ENCODE measurements at places on chromosomes 7 and 10.

DNA sequence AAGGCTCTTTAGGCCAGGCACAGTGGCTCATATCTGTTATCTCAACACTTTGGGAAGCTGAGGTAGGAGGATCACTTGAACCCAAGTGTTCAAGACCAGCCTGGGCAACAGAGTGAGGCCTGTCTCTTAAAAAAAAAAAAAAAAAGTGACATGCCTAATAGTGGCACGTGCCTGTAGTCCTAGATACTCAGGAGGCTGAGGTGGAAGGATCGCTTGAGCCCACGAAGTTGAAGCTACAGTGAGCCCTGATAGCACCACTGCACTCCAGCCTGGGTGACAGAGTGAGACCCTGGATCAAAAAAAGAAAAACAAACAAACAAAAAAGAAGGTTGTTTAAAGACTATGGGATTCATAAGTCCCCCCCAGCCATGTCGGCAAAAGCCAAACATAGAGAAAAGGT, 42.2 kb upstream of the NRF1 start:
- DNase-seq = no peak

- no peak for DNase-seq
These were observed 22.5 kb upstream of the HIBADH start for GRCh38 chr7:27685209-27685608.

GRCh38 chr7:85226361-85227085, 39.7 kb upstream of the SEMA3D start:
- DNase-seq = no peak

DNA sequence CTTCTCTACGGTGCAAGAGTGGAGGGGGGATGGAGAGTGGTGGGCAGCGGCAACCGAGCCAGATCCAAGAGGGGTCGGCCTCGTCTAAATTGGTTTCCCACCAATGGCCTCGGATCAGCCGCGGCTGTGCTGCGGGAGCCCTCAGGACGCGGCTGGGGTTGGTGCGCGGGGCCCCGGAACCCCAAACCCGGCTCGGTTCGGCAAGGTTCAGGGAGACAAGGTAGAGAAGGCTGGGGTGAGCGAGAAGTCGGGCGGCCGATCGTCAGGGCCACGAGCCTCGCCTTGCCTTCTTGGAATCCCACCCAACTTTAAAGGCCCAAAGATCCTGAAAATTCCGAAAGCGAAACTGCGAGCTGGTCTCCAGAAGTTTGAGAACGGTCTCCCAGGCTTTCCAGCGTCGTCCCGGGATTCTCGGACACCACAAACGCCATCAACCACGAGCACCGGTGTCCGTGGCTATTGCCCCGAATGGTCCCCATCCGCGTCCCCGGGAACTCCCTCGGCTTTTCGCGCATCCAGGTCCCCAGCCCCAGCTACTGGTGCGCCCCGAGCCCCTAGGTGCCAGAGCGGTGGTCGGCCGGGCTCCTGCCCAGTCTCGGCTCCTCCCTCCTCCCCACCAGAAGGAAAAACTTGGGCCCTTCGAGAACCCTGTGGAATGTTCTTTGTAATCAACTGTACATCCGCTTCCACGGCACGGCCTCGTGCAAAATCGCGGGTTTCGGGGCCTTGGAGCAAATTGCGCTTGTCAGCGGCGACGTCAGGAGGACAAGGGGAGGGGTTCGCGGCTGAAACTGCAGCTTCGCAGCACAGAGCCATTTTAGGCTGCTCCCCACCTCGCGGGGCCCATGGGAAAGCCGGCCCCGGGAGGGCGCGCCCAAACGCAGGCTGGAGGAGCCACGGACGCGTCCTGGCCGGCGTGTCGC, 3.2 kb downstream of the SFMBT2 start:
- DNase-seq = peak; percentile 54

DNA sequence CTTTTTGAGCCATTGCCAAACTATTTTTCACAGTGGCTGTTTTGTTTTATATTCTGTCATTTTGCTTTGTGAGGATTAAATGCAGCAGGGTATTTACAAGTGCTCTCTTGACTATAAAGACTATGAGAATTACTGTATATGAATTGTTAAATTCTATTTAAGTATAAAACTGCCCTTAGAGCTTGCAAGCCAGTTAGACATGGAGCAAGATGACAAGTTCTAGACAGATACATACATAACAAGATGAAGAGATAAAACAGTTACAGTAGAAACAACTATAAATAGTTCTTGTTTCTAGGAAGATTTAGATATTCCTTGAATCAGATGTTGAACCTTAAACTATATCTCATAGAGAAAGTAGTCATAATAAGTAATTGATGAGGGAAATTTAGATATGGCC, 60.6 kb downstream of the DNAH11 start:
- no peak for DNase-seq

DNA sequence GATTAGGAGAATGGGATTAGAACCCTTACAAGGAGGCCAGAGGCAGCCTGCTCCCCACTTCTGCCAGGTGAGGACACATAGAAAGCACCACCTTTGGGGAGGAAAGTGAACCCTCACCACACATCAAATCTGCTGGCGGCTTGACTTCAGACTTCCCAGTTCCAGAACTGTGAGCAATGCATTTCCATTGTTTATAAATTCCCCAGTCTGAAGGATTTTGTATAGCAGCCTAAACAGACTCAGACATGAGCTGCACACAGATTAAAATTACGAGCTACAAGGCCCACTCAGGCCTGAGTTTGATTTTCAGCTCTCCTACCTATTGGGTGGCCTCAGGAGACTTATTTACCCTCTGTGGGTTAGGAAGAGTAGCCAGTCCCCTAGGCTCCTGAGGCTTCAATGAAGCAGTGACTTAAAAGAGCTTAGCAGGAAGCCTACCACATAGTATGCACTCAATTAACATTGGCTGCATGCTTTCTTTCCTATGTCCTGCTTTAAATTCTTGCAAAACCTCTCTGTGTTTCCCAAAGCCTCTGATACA, 350.7 kb upstream of the ZMIZ1 start:
- no peak for DNase-seq

DNA sequence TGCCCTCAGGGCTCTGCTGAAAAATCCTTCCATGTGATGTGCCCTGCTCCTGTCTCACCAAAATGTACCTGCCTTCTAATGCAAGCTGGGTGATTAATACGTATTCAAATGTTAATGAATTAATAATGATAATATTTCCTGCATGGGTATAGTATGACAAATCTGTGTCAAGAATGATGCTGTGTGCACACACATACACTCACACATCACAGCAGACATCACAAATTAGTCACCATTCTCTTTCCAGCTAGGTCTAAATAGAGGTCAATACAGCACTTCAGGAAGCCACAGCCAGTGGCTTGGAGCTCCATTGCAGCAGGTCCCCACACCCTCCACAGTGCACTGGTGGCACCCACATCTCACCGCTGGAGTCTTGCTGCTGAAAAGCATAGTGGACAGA, 681.2 kb upstream of the NRP1 start:
- no peak for DNase-seq

DNA sequence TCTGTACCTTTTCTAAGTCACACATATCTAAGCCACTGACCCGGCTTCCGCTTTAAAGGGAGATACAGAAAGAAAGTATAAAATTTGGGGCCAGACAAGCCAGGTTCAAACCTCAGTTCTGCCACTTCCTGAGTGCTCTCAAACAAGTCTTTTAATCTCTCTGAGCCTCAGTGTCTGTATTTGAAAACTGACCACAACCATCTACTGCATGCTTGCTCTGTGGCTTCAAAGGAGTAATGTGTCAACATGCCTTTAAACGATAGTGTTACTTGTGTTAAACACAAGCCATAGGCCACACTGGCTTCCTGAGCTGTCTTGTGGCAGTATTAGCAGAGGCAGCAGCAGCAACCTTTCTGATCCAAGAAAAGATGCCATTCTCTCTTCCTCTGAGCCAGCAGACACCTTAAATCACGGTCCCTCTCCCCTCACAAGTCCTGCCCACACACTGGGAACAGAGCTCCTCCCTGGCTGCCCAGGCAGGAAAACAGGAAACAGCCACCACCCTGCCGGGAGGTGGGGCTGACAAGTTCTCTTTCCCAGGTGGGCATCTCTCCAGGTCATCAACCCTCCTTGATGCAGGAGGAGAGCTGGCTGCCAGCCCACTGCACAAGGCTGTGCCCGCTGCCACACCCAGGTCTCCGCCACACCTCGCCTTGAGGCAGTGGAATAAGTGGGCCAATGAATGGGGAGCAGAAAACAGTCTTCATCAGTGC, 10.7 kb downstream of the HIP1 start:
- DNase-seq = peak; percentile 73

DNA sequence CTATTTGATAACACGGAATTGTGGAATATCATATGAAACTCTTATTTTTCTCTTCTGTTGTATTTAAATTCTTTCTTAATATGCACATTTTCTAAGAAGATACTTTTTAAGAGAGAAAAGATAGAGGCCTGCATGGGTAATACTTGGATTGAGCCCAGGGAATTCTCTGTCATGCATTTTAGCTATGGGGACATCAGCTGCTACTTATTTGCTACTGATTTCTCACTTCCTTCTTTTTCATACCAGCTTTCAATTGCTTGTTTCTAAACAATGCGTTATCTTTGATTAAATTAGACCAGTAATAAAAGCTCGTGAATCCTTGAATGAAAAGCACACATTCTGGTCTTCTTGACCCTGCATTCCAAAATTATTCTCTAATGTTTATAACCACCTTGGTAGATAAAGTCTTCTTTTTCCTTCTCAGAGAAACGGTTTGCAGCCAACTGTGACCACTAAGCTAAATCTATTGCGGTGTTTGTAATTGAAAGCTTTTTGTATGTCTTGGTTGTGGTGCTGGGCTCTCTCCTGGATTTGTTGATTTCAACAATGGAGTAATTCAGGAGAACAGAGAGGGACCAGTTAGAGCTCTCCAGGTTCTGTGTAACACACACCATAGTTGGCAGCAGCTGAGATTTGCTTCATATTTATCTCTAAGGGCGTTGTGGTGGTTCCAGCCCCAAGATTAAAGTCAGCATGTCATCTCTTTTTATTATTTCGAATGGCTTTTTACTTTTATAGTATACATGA, 139.3 kb downstream of the PPP1R9A start:
- DNase-seq = no peak

DNA sequence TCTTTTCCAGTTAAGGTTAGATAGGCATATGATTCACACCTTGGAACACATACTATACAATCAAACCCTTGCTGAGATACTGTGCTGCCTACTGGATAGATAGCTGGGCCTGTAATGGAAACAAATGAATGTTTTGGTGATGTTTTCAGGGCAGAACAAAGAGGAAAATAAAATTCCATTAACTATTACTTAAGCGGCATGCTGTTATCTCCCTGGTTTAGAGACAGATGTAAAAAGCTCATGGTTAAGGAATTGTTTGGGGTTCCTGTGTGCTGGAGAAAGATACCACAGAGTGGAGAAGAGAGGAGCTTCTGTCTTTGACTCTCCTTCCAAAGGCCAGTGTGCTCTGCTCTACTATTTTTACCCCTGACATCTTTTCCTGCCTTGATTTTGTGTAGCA, 341.1 kb downstream of the PLXDC2 start:
- no peak for DNase-seq

DNA sequence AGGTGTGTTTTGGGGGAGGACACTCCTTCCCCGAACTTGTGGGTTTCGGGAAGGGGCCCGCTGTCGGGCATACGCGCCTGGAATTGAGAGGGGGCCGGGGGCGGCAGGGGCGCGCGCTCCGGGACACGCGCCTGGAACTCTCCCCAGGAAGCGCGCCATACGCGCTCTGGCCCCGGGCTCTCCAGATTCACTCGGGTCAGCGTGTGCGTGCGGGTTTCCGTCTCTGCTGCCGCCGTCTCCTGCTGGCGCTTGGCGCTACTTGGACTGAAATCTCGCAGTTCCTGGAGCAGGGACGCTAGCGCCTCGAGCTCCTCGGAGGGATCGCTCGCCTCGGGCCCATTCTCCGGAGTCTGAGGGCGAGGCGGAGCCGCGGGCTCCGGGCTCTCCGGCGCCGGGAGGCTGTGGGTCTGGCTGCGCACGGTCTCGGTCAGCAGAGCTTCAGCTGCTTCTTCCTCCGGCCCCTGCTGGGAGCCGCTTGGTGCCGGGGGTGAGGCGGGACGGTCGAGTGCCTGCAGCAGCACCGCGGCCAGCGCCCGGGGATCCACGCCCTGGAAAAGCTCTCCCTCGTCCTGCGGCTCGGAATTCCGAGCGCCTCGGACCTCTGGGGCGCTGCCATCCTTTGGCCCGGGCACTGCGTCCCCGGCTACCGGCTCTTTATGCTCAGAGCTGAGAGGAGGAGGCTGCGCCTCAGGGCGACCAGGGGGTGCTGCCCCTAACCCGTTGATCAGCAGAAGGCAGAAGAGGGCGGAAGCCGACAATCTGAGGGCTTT, 1.1 kb downstream of the VGF start:
- peak; percentile 82 for DNase-seq

- DNase-seq = peak; percentile 65
These were observed 103.8 kb upstream of the PPIF start for GRCh38 chr10:79243181-79244067.

DNA sequence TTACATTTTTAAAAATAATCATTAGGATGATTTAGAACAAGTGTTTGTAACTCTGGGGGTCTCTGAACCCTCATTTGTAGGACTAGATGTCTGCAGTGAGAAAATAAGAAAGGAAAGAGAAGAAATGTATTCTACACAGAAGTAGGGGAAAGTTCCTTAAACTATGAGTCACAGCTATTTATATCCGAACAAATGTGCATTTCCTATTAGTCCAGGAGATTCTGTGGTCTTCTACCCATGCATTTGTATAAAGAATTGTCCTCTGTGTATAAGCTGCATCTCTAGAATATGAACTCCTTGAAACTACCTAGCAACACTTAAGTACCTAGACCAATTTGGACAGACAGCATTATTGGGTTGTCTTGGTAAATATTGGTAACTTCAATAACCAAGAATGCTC, 15.9 kb upstream of the CD36 start:
- DNase-seq = no peak

- peak; percentile 31 for DNase-seq
These were observed 101.7 kb upstream of the ZNF438 start for GRCh38 chr10:31133251-31133791.

DNA sequence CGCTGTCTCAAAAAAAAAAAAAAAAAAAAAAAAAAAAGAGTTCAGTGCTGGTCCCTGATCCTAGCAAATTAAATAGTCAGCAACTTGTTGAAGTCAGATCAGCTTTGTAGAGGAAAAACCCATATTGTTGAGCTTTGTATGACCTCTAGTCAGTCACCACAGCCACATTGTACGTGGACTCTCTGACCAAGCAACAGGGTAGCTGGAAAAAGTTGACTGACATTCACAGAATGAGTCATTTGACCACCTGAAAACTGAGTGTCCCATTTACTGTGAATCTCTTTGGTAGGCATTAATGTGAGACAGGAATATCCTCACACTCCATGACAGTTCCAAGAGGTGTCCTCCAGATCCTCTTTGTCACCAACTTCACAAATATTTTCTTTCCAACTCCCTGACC, 371.1 kb downstream of the LRRTM3 start:
- DNase-seq = no peak

Data from H9 (cell line).